AG20443 (cell line): ENCODE measurements at places on chromosomes 12 and 14.

DNA sequence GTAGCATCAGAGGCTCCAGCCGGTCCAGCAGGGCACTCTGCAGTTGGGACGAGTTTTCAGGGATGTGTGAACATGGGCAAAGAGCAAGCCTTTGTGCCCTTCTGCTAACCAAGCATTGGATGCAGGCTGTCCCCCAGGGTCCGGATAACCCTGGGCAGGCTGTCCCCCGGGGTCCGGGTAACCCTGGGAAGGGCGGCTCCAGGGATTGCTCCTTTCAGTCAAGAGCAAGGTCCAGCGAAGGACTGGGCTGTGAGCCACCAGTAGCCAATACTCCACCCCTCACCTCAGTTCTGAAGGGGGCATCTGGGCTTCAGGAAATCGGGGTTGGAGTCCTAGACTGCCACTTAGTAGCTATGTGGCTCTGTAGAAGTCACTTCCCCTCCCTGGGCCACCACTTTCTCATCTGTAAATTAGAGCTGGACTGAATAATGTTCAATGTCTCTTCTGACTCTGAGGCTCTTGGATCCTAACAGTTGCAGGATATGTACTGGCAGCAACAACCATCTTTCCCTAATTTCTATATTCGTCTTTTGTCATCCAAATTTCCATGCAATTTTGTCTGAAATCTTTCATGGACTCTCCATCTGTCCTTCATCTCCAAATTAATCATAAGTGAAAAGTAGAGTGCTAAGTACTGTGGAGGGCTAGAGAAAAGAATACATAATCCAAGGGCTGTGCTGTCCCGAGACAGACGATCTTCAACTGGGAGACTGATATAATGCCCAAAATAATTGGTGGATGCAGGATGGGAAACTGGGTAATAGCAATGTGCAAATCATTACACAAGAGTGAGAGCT lies 137.4 kb upstream of the NTF3 start:
- no peak for DNase-seq

DNA sequence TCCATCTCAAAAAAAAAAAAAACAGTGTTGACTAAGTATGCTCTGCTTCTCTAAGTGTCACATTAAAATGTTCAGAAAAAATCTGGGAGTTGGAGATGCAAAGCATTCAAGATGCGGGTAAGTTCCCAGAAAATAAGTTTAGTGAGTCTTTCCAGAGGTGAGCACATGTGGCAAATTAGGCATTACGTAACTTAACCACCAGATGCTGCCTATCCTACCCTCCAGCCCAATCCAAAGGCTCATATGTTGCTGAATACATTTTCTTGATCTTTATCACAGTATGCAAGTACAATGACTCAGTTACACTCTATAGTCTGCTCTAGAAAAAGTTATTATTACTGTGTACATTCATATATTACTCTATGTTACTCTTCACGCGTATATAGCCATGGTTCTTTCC lies 3.6 kb downstream of the SLC2A14 start:
- peak; percentile 25 for DNase-seq

GRCh38 chr14:83347874-83348273 lies 1814.2 kb upstream of the SEL1L start:
- no peak for DNase-seq

GRCh38 chr12:14811486-14811885 lies 2.5 kb downstream of the SMCO3 start:
- DNase-seq: no peak

- DNase-seq: peak; percentile 37
These were observed 33.6 kb downstream of the FUT8 start for GRCh38 chr14:65446159-65446558.

DNA sequence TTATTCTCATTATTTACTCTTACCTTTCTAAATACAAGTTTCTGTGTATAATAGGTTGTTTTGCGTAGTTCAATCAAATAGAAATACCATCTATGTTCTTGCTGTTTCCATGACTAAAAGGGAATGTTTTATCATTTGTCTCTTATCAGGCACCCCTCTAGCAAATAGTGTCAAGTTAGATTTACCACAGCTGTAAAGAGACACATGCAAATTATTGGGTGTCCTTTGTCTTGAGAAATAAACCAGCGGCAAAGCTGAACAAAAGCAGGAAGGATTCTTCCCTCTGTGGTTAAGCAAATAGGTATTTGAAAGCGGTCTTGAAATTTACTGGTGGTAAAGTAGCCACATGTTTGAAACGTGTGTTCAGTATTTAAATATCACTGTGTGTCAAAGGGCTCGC lies 405.9 kb downstream of the TMTC2 start:
- DNase-seq: no peak

- no peak for DNase-seq
These were observed 178.0 kb upstream of the FKBP4 start for GRCh38 chr12:2616763-2617162.

DNA sequence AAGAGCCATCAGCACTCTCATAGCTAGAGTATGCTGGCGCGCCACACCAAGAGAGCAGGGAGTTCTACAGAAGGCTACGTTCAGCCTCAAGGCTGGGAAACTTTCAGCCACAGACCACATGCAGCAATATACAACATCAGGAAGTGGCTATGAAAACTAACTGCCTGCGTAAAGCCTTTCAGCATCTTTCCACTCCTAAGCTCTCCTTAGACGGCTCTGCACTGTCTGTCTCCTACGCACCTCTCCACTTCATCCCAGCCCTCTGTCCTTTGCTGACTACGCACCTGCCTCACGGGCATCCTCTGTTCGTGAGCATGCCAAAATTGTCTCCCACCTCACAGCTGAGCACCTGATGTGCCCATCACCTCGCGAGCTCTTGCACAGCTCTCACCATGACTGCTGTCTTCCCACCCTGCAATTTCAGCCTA lies 9.7 kb downstream of the MPHOSPH9 start:
- DNase-seq: no peak

DNA sequence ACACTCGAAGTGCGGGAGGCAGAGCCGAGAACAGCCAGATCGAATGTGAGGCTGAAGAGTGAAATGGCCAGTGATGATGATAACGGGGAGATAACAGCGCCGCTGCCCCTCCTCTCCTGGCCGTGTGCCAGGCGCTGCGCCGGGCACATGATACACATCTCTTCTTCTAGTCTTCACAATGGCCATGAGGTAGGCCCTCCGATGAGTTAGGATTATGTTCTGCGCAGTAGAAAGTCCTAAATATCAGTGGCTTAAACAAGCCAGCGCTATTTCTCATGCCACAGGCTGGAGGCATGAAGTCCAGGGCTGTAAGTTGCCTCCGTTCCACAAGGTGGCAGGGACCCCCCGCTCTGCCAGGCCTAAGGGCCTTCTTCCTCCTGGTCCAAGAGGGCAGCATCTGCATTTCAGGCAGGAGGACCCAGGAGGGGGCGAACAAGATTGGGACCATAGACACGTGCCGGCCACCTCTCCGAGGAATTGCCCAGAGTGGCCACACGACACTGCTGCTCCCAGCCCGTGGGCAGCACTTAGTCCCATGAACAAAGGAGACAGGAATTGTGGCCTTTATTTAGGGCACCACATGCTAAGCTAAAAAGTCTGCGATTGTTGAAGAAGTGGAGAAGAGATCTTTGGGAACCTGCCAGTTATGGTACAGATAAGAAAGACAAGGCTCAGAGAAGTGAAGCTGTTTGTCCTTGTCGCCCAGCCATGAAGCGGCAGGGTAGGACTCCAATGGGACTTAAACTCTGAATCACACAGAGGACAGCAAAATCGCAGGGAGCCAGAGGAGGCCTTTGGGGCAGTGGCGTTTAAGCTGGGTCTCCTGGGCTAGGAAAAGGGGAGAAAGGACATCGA lies 10.9 kb upstream of the HVCN1 start:
- no peak for DNase-seq

DNA sequence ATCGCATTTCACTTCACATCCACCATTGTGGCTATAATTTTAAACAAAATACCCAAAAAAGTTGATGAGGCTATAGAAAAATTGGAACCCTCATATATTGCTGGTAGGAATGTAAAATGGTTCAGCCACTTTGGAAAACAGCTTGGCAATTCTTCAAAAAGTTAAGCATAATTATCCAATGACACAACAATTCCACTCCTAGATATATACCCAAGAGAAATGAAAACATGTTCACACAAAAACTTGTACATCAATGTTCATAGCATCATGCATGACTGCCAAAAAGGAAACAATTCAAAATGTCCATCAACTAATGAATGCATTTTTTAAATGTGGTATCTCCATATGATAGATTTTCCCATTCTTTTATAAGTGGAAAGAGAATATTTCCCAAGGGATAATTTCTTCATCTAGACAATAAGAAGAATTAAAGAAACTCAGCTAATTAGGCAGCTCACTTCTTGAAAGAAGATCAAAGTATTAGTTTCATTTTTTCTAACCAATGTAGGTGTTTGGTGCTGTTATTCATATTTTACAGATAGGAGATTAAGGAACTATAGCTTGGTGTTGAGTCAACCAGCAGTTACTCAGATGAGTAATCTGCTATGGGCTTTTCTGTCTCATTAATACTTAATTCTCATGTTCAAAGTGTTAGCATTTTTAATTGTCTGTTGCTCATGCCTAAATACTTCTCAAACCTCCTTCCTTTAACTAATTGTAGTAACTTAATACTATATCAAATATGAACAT lies 32.8 kb downstream of the YEATS4 start:
- no peak for DNase-seq

- DNase-seq: no peak
These were observed 1.1 kb upstream of the MBD6 start for GRCh38 chr12:57521525-57522010.

DNA sequence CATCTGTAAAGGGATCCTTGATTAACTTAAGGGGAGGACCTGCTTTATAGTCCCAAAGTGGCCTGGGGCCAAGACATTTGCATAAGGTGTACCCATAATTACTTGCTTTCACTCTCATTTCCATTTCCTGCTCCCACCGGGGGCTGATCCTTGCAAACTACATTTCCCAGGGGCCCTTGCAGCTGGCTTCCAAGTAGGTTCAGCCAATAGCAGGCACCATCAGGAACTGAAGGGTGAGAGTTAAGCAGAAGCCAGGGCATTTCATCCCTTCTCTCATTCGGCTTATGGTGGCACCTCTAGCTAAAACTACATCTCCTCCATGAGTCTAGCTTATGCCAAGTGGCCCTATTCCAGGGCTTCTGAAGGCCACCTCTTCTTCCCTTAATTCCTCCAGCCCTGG lies 88.8 kb downstream of the CCDC60 start:
- no peak for DNase-seq

- peak; percentile 23 for DNase-seq
These were observed 90.9 kb downstream of the MED13L start for GRCh38 chr12:116186482-116187150.

- no peak for DNase-seq
These were observed 24.7 kb downstream of the BTBD6 start for GRCh38 chr14:105273062-105273461.

- DNase-seq: peak; percentile 87
These were observed 45.7 kb upstream of the KCNA5 start for GRCh38 chr12:4997939-4998338.

DNA sequence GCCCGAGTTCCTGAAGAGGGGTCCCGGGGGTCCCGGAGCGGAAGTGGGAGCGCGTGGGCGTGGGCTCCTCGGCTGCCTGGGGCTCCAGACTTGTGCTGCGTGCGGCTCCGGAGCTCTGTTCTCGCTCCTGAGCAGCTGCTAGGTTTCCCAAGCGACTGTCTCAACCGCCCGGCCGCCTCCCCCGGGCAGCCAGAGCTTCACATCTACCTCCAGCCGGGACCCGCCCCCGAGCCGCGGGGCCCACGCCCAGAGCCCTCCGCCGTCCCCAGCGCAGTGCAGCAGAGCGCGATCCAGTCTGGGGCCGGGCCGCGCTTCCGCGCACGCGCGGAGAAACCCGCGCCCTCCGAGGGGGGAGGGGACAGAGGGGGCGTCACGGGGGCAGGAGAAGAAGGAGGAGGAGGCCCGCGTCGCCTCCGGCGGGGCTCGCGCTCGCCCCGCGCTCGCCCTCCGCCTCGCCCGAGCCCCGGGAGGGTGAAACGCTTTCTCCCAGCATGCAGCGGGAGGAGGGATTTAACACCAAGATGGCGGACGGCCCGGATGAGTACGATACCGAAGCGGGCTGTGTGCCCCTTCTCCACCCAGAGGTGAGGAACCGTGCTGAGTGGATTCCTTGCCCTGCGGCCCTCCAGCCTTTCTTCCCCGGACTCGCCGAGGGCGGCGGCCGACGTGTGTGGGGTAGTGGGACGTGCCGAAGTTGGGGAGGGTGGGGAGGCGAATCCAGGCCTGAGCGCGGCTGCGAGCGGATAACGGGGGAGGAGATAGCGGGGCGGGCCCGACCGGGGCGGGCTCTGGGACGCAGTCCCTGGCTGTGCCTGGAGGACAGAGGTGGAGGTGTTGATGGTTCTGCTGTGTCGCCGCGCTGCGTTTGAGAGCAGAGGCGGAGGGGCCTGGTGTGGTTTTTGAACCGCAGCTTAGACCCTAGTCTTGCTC lies at the start of gene ZDHHC17:
TSS of gene ZDHHC17 (plus strand) at position 370 of the 930 bp plus-strand sequence. CDS start at position 492, 122 bp downstream.
- peak; percentile 98 for DNase-seq

GRCh38 chr14:82779301-82779700 lies 1245.6 kb upstream of the SEL1L start:
- DNase-seq: no peak

- no peak for DNase-seq
These were observed 858 bp upstream of the FRMD6 start for GRCh38 chr14:51650716-51651387.

- DNase-seq: no peak
These were observed 28.1 kb downstream of the TMEM121 start for GRCh38 chr14:105554523-105554922.

DNA sequence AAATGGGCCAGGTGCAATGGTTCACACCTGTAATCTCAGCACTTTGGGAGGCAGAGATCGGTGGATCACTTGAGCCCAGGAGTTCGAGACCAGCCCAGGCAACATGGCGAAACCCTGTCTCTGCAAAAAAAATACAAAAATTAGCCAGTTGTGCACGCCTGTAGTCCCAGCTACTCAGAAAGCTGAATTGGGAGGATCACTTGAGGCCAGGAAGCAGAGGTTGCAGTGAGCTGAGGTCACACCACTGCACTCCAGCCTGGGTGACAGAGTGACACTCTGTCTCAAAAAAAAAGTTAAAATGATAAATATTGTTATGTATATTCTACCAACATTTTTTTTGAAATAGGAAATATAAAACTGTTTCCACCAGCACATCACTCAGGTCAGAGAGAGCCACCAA lies 64.9 kb downstream of the NDUFA12 start:
- no peak for DNase-seq

GRCh38 chr12:32650508-32650907 lies 28.6 kb upstream of the DNM1L start:
- DNase-seq: no peak

GRCh38 chr12:22687361-22688076 lies 62.5 kb downstream of the ETNK1 start:
- peak; percentile 32 for DNase-seq
